ENCODE measurements at places on chromosomes 2 and 18.

DNA sequence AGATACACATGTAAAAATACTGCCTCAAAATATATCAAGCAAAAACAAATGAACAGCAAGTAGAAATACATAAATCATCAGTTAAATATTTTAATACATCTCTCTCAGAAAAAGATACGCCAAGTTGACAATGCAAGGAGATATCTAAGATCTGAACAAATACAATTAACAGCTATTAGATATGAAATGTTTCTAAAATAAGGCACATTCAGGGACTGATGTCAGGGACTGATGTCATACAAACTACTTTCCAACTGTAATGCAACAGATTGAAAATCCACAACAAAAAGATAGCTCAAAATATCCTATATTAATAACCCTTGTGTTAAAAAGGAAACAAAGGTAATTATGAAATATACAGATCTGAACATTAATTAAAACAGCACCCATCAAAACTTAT, 51.7 kb downstream of the TLK1 start:
- DNase-seq, result no peak

DNA sequence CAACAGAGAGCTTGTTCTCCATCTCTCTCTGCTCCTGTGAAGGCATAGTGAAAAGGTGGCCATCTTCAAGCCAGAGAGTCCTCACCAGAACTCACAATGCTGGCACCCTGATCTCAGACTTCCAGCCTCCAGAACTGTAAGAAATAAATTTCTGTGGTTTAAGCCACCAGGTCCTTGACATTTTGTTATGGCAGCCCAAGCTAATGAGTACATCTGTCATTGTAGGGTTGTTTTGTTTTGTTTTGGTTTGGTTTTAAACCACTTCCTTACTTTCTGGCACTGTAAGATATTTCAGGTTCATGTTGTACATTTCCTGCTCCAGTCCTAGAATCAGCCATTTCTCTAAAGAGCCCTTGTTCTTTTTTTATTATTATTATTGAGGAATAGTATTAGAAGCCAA, 171.2 kb downstream of the CPS1 start:
- no peak for DNase-seq

DNA sequence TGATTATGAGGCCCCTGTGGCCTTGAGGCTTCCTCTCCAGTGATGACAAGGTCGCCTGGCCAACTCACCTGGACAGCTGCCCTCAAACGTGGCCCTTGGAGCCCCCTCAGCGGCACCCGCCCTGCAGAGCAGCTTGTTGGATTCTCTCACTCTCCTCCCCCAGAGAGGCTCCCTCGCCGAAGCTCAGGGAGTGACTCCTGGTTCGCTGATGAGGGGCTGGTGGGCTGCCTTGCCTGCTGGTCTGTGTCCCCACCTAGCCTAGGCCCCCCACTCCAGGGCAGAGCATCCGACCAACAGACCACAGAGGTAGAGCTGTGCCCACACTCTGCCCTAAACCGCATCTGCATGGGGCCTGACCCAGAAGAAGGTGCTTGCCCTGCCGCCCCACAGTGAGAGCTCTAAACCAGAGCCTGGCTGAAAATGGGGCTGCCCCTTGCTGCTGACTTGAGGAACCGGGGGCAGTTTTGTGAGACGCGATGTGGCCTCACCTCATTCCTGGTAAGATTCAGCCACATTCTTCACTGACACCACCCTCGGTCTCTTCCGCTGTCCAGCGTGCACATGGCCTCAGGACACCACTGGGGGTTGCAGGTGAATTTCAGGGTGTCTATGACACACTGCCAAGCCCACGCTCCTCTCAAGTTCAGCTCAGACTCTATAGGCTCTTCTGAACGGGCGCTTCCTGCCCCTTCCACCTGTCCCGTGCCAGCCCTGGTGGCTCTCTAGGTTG, 131.6 kb downstream of the CABLES1 start:
- no peak for DNase-seq

- DNase-seq, result no peak
Observed at GRCh38 chr2:95353613-95354468, 48.7 kb upstream of the FAHD2A start.

DNA sequence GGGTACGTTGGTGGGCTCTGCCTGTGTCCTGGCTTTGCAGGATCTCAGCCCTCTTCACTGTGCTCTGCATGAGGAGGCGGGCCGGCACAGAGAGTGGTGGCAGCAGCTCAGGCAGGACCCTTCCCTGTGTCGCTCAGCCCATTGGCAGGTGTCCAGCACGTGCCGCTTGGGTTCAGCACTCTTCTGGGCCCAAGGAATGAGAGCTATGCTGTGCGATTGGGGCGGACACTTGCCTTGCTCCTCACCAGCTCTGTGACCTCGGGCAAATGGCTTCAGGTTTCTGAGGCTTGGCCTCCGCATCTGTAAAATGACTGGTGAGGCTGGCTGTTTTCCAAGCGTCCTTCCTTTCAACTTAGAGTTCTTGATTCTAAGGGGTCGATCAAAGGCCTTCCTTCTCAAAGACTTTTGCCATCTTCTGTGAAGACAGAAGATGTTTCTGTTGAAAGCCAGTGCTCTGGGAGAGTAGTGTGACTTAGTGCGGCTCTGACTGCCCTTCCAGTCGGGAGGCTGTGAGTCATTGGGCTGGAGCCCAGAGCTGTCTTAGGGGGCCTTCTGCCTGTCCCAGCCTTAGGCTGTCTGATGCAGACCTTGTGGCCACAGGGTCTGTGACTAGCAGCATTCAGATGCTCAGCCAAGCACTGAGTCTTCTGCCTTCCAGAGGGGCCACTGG, 35.6 kb downstream of the GLI2 start:
- DNase-seq, result no peak

GRCh38 chr2:135636982-135637381, 104.7 kb upstream of the UBXN4 start:
- DNase-seq, result no peak
